ENCODE measurements at places on chromosomes 5 and 9. TPM values are rescaled to one million over a fixed set of nuclear protein-coding genes. Genes with fewer than 3 reads are reported as not detected.

- no peak overlapping the region for H3K4me3 ChIP-seq
- DNase-seq, result no peak
- H3K27ac ChIP-seq, result no peak overlapping the region
Measured at GRCh38 chr5:3300726-3301125, 294.9 kb upstream of the IRX1 start.

GRCh38 chr5:42929871-42930270, 110.2 kb downstream of the ANXA2R start:
- no peak for DNase-seq
- no peaks in the 10 kb centered on the region for H3K4me1 ChIP-seq
- H3K36me3 ChIP-seq, result no peaks in the 10 kb centered on the region
- no peaks in the 10 kb centered on the region for H3K27me3 ChIP-seq
- H3K4me3 ChIP-seq, result no peak overlapping the region

DNA sequence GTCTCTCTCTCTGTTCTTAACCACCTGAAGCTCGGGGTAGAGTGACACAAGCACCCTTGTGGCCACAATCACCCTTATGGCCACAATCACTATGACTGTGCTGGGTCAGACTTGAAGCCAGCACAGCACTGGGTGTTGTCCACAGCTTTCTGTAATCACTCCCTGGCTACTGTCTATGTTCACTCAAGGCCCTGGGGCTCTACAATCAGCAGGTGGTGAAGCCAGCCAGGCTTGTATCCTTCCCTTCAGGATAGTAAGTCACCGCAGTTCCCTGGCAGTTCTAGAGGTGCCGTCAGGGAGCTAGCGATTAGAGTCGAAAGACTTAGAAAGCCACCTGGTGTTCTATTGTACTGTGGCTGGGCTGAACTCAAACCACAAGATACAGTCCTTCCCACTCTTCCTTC, 44.2 kb downstream of the GDA start:
- no peaks in the 10 kb centered on the region for H3K36me3 ChIP-seq
- no peaks in the 10 kb centered on the region for H3K4me1 ChIP-seq
- no peak for DNase-seq
- no peak overlapping the region for H3K4me3 ChIP-seq

GRCh38 chr5:156446526-156446925, 119.6 kb downstream of the SGCD start:
- no peaks in the 10 kb centered on the region for H3K4me1 ChIP-seq
- H3K27ac ChIP-seq, result no peak overlapping the region
- no peak overlapping the region for H3K4me3 ChIP-seq
- no peak for DNase-seq

GRCh38 chr5:1012900-1013237, 4.3 kb downstream of the NKD2 start:
- no peaks in the 10 kb centered on the region for H3K36me3 ChIP-seq
- no peak for DNase-seq
- peaks cover 7% of the 10 kb centered on the region for H3K4me1 ChIP-seq
- peaks cover 33% of the 10 kb centered on the region for H3K27me3 ChIP-seq
- no peak overlapping the region for H3K4me3 ChIP-seq

DNA sequence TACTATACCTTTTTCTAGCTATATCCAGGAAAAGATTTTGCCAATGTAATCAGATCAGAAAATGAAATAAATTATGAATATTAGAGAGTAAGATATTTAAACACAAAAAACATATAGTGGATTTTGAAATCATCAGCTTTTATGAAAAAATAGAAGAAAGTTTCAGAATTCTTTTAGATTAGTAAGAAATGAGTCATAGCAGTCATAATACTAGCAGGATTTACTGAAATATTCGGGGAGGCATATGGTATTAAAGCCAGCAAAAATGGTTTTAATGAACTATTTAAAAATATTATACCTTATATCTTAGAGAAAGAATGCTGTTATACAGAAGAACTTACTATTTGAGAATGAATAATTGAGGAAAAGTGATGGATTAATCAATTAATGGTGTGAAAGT, 303.6 kb upstream of the NUDT12 start:
- H3K27ac ChIP-seq, result no peak overlapping the region
- no peak overlapping the region for H3K4me3 ChIP-seq
- no peaks in the 10 kb centered on the region for H3K27me3 ChIP-seq
- no peak for DNase-seq
- H3K4me1 ChIP-seq, result no peaks in the 10 kb centered on the region

- DNase-seq, result no peak
- peaks cover 51% of the 10 kb centered on the region for H3K4me1 ChIP-seq
- H3K36me3 ChIP-seq, result no peaks in the 10 kb centered on the region
- no peak overlapping the region for H3K4me3 ChIP-seq
Measured at GRCh38 chr9:130937146-130938076, 1.6 kb downstream of the FIBCD1 start.

DNA sequence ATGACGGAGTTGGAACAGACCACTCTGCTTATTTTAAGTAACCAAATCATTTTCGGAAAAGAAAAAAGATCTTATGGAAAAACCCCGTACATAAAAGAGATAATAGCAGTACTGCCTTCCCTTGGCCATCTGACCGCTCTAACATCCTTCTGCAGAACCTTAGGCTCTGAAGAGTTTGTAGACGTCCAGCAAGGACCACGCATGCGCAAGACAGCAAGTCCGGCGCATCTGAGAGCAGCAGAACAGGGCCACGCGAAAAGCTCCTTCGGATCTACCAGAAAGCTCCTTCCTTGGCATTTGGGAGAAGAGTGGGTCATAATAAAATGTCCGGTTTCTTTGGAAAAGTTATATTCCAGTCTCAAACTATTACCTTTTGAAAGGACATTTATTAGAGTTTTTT, 26.8 kb downstream of the PAX5 start:
- H3K36me3 ChIP-seq, result no peaks in the 10 kb centered on the region
- H3K27me3 ChIP-seq, result peaks cover 31% of the 10 kb centered on the region
- no peak overlapping the region for H3K27ac ChIP-seq
- no peak overlapping the region for H3K4me3 ChIP-seq
- DNase-seq, result no peak
- H3K4me1 ChIP-seq, result no peaks in the 10 kb centered on the region

DNA sequence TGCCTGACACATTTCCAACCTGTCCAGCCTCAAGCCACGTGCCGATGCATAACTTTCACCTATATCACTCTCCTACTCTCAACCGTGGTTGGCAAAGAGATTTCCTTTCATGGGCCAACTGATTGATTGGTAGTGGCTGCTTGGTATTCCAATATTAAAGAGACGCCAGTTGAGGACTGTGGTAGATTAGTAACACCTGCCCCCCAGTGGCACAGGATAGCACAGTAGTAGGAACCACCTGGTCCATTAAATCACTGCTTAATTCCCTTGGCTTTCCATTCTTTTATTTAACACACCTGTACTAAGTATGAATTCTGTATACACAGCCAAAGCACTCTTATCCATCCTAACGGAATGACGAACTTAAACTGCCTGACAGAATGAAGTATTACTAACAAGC, 19.1 kb upstream of the FOXB2 start:
- no peaks in the 10 kb centered on the region for H3K27me3 ChIP-seq
- no peak overlapping the region for H3K27ac ChIP-seq
- H3K4me1 ChIP-seq, result no peaks in the 10 kb centered on the region
- no peak for DNase-seq
- H3K4me3 ChIP-seq, result no peak overlapping the region

GRCh38 chr5:31449174-31449573, 82.7 kb downstream of the DROSHA start:
- H3K27ac ChIP-seq, result no peak overlapping the region
- peak; percentile 10 for DNase-seq
- no peak overlapping the region for H3K4me3 ChIP-seq
- no peaks in the 10 kb centered on the region for H3K4me1 ChIP-seq

DNA sequence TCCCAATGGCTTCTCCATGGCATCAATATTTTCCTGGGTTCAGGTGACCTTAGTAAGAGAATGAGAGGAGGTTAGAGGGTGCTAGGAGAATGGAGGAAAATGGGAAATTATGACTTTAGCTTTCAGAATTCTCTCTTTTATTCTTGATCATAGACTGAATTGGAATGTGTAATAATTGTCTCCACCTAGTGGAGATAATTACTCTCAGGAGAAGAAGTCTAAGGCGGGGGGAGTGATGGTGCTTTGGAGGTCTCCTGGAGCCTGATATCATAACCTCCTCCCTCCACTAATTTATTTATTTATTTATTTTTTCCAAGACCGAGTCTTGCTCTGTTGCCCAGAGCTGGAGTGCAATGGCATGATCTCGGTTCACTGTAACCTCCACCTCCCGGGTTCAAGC, 221.3 kb downstream of the GRIA1 start:
- no peaks in the 10 kb centered on the region for H3K36me3 ChIP-seq
- no peak for DNase-seq
- no peak overlapping the region for H3K4me3 ChIP-seq
- no peaks in the 10 kb centered on the region for H3K4me1 ChIP-seq
- no peak overlapping the region for H3K27ac ChIP-seq

DNA sequence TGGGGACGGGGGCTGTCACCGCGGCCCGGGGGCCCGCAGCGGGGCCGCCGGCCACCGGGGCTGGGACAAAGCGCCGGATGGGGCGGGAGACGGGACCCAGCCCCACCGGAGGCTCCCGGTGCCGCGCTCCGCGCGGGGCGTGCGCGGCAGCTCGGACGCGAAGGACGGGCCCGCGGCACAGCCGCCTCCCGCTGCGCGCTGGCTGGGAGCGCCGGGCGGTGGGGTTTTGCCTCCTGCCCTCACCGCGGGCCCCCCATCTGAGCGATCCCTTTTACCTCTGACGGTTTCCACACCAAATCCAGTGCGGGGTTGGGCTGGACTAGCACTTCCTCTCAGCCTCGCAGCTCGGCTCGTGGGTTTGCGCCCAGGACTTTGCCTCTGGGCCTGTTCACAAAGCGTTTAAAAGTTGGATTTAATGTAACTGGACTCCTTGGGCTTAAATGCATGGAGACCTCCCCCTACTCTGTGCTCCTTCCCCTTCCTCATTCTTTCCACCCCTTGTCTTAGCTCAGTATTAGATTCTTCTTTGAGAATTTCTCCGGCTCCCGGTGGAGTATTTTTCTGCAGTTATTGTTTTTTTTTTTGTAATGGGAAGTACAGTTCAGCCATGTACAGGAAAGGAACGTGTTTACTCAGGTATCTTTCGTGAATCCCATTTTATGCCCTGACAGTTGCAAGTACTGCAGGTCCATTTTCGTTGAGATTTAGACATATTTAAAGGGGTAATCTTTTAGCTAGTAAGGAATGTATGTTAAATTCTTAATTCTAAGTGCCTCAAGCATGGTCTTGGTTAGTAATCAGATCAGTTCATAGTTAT, 691 bp downstream of the FCHO2 start:
- peak overlapping the region; percentile 93 for H3K27ac ChIP-seq
- H3K27me3 ChIP-seq, result no peaks in the 10 kb centered on the region
- H3K36me3 ChIP-seq, result no peaks in the 10 kb centered on the region
- peaks cover 12% of the 10 kb centered on the region for H3K4me1 ChIP-seq

DNA sequence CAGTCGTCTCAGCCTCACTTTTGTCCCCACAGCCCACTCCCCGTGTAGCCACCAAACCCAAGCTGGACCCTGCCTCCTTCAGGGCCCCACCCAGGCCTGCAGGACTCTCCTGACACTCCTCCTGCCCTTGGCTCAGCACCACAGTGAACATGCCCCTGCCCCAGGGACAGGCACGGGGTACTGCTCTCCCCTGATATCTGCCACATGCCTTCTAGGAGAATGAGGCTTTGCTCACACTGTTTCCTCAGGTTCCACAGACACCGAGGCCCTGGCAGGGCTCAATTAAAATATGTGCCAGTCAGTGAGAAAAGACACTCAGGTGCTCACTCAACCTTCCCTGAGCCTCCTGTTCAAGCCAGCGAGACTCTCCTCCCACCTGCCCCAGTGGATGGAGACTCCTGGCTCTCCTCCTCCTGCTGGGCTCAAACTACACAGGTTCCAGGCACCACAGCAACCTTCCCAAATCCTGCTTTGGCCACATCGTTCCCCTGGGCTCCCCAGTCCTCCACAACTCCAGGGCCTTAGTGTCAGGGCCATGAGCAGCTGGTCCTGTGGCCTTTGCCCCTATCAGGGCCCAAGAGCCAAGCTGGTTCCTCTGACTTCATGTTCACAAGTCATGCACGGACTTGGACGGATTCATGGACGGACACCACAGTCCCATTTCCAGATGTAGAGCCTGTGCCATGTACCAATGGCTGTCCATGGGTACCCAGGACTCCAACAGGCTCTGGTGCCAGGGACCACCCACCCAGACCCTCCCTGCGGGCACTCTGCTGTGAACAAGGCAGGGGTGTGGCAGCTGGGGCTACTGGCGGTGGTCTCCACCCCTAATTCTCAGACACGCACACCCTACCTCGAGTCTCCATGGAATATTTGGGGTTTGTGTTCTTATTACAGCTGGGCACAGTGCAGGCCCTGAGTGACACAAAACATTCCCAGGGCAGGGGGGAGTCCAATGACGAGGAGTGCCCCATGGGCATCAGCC, 36.6 kb downstream of the BICD2 start:
- peak; percentile 47 for DNase-seq
- H3K27ac ChIP-seq, result no peak overlapping the region
- no peak overlapping the region for H3K4me3 ChIP-seq
- peaks cover 12% of the 10 kb centered on the region for H3K36me3 ChIP-seq
- H3K27me3 ChIP-seq, result no peaks in the 10 kb centered on the region

DNA sequence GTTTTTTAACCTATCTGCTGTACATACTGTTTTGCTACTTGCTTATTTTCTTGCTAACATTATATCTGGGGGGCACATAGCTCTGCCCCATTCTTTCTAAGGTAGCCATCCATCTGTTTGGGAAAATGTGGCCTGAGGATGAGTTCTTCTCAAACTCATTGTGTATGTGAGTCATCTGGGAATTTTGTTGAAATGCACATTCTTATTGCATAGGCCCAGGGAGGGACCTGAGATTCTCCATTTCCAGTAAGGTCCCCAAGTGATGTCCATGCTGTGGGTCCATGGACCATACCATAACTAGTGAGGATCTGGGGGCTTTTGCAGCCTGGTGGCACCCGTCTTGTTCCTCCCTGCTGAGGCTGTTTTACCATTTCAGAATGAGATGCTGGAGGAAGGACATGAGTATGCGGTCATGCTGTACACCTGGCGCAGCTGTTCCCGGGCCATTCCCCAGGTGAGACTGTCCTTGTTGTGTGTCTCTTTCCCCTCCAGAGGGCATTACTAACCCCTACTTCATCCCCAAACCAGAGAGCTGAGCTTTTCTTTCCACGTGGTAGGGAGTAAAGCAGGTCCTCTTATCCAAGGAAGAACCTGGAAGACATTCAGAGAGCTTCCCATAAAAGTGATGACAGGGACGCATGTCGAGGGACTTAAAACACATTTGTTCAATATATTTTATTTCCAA, 28.6 kb downstream of the CYFIP2 start:
- H3K27ac ChIP-seq, result no peak overlapping the region
- H3K36me3 ChIP-seq, result no peaks in the 10 kb centered on the region
- no peaks in the 10 kb centered on the region for H3K27me3 ChIP-seq
- no peak for DNase-seq
- peaks cover 7% of the 10 kb centered on the region for H3K4me1 ChIP-seq

The OGN gene
- 3.6 TPM for total RNA-seq

The FAM219A gene
- total RNA-seq, result 15.4 TPM

The NUTM2G gene
- total RNA-seq, result not detected

The SHOC1 gene
- total RNA-seq, result 3.7 TPM

The ZBTB6 gene
- total RNA-seq, result 8.0 TPM

The EDIL3 gene
- 38.9 TPM for total RNA-seq

The ARSI gene
- not detected for total RNA-seq

The CRHBP gene
- total RNA-seq, result 24.0 TPM

The DND1 gene
- total RNA-seq, result 0.91 TPM

The ZFP62 gene
- 11.3 TPM for total RNA-seq

The SH2D3C gene
- total RNA-seq, result 14.2 TPM

The RGS7BP gene
- 5.3 TPM for total RNA-seq

The SPATA31E1 gene
- total RNA-seq, result not detected
